ENCODE measurements at places on chromosomes 11 and 22. TPM values are rescaled to one million over a fixed set of nuclear protein-coding genes. Genes with fewer than 3 reads are reported as not detected.
A peak's percentile ranks its signal among the peaks of the same experiment; 100 is the strongest.

GRCh38 chr11:72528121-72528520, 93.8 kb upstream of the CLPB start:
- H3K4me3 ChIP-seq: no peak overlapping the region
- no peaks in the 10 kb centered on the region for H3K36me3 ChIP-seq
- no peaks in the 10 kb centered on the region for H3K4me1 ChIP-seq
- H3K27me3 ChIP-seq: peaks cover 12% of the 10 kb centered on the region
- no peak overlapping the region for H3K27ac ChIP-seq

GRCh38 chr11:8833568-8834315, 77.2 kb upstream of the AKIP1 start:
- no peak overlapping the region for H3K27ac ChIP-seq
- peaks cover 12% of the 10 kb centered on the region for H3K27me3 ChIP-seq
- DNase-seq: no peak

DNA sequence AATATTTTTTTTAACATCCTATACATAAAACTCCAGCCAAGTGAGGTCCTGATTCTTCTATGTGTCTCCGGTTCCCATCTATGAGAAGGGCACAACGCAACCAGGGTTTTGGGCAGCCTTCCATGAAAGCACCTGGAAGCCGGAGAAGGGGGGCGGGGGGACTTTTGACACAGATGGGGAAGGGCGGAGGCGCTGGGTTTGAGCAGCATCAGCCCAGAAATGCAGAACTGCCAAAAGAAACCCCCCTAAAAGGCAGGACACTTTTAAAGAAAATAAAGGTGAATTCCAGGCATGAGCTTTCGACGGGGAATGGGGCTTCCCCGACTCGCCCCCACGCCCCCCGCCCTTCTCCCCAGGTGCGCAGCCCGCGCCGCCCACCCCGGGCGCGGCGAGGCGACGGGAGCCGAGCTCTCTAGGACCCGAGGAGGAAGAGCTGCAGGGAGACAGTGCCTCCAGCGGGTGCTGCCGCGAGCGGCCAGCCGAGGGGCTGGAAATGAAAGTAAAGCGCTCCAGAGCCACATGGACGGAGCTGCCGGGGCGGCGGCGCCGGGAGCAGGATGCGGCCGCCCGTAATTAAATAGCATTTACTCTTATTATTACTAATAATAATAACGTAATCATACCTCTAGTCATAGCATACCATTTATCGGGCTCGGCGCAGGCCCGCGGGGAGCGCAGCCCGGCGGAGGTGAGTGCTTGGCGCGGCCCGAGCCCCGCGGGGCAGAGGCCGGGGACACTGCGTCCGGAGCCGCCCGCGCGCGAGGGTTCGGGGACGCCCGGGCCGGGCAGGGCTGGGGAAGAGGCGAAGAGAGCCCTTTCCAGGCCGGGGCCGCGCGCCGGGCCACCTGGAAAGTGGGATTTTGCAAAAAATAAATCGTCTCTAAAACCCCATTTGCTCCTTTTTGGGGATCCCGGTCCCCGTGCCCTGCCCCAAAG, at the start of gene ZC3H7B:
Gene ZC3H7B (plus strand): TSS at position 441 of the 936 bp plus-strand sequence. CDS start 19,136 bp downstream, outside the sequence.
- H3K27ac ChIP-seq: peak within 1 kb of the TSS; percentile 88
- H3K4me3 ChIP-seq: peak within 1 kb of the TSS; percentile 85
- no peaks in the 10 kb centered on the region for H3K27me3 ChIP-seq

DNA sequence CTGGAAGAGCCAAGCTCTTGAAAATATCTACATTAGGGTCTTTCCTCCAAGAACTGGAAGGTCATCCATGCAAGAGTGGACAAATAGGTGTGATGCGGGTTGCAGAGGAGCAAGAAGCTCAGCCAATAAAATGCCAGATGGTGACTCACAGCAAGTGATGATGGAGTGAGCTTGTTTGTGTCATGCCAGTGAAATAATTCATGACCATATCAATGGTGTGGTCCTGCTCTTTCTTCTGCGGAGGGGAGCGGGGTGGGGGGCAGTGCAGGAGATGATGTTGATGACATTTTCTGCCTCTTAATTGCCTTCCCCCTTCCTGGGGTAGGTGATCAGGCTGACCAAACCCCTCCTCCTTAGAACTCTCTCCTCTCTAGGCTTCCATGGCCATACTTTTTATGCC, 118.5 kb upstream of the TIMP3 start:
- no peak overlapping the region for H3K27ac ChIP-seq
- no peaks in the 10 kb centered on the region for H3K4me1 ChIP-seq
- H3K27me3 ChIP-seq: peaks cover 14% of the 10 kb centered on the region
- H3K4me3 ChIP-seq: no peak overlapping the region

- peak overlapping the region; percentile 81 for H3K27ac ChIP-seq
- peaks cover 13% of the 10 kb centered on the region for H3K27me3 ChIP-seq
- H3K4me3 ChIP-seq: peak overlapping the region; percentile 89
- peak; percentile 81 for DNase-seq
- peaks cover 31% of the 10 kb centered on the region for H3K4me1 ChIP-seq
- H3K36me3 ChIP-seq: no peaks in the 10 kb centered on the region
Observed at GRCh38 chr22:23069502-23070357, 589 bp upstream of the GNAZ start.

- no peak overlapping the region for H3K4me3 ChIP-seq
- no peak overlapping the region for H3K27ac ChIP-seq
- H3K4me1 ChIP-seq: peaks cover 21% of the 10 kb centered on the region
- peaks cover 45% of the 10 kb centered on the region for H3K36me3 ChIP-seq
- no peak for DNase-seq
Observed at GRCh38 chr11:70313945-70314344, 43.5 kb downstream of the PPFIA1 start.

DNA sequence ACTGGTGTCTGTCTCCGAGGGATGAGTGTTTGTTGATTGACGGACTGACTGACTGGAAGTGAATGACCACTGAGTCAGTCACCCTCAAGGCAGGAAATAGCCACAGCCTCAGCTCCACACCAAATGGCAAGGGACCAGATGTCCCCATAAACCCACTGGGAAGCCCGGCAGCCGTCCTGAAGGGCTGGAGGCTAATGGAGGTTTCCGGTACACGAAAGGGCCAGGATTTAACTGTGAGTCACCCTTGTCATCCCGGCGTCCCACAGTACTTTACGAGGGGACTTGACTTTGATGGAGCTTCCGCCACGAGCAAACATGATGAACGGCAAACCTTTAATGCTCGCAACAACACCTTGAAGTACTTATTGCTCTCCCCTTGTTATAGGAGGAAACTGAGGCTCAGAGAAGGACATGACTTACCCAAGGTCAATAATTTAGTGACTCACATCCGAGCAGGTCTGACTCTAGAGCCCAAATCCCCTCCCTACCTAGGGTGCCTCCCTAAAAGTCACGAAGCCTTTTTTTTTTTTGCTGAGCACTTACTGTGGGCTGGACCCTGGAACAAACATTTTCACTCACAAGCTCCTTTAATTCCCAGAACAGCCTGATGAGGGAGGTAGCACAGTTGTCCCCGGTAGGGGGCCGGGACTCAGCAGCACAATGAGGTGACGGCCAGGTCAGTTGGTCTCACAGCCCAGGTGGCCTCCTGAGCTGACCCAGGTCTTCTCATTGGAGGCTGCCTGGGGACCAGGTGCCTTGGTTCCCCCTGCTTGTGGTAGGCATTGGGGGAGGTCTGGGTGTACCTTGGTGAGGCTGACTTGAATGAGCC, 25.2 kb upstream of the GCAT start:
- peaks cover 6% of the 10 kb centered on the region for H3K4me1 ChIP-seq
- no peak for DNase-seq
- H3K4me3 ChIP-seq: no peak overlapping the region
- H3K27ac ChIP-seq: no peak overlapping the region
- no peaks in the 10 kb centered on the region for H3K36me3 ChIP-seq
- H3K27me3 ChIP-seq: peaks cover 2% of the 10 kb centered on the region

- peaks cover 27% of the 10 kb centered on the region for H3K27me3 ChIP-seq
- no peaks in the 10 kb centered on the region for H3K36me3 ChIP-seq
- no peak overlapping the region for H3K27ac ChIP-seq
- H3K4me3 ChIP-seq: no peak overlapping the region
- DNase-seq: peak; percentile 42
- no peaks in the 10 kb centered on the region for H3K4me1 ChIP-seq
Observed at GRCh38 chr22:44975427-44976262, 34.2 kb downstream of the PHF21B start.

- no peak for DNase-seq
- H3K27me3 ChIP-seq: no peaks in the 10 kb centered on the region
- peak overlapping the region; percentile 93 for H3K4me3 ChIP-seq
- peaks cover 46% of the 10 kb centered on the region for H3K4me1 ChIP-seq
- H3K27ac ChIP-seq: peak overlapping the region; percentile 100
Observed at GRCh38 chr11:72081821-72082453, 1.3 kb downstream of the LRRC51 start.

- DNase-seq: no peak
- no peaks in the 10 kb centered on the region for H3K36me3 ChIP-seq
- H3K4me3 ChIP-seq: no peak overlapping the region
- no peak overlapping the region for H3K27ac ChIP-seq
Observed at GRCh38 chr22:48748113-48748859, 1079.4 kb downstream of the BRD1 start.

ARHGAP32 gene
- total RNA-seq: 7.8 TPM

KLHL35 gene
- total RNA-seq: 1.3 TPM

ARVCF gene
- total RNA-seq: 5.1 TPM

CASP5 gene
- total RNA-seq: not detected

SCO2 gene
- not detected for total RNA-seq
